Activated CD4-positive, alpha-beta memory T cell treated with anti-CD3 and anti-CD28 coated beads, Interleukin-2, amount 10 ng/mL, durations not matched to agents 7 days and 5 days (primary cell): ENCODE measurements at places on chromosomes 1 and 21. TPM values are rescaled to one million over a fixed set of nuclear protein-coding genes. Genes with fewer than 3 reads are reported as not detected.

Gene RNU1-2
- 1,570 TPM for total RNA-seq

Gene SPRR3
- total RNA-seq, result not detected

Gene TMPRSS15
- not detected for total RNA-seq

Gene AUNIP
- 5.2 TPM for total RNA-seq

Gene WLS
- total RNA-seq, result not detected

GRCh38 chr21:16082038-16082816, 352.4 kb downstream of the USP25 start:
- DNase-seq, result no peak

DNA sequence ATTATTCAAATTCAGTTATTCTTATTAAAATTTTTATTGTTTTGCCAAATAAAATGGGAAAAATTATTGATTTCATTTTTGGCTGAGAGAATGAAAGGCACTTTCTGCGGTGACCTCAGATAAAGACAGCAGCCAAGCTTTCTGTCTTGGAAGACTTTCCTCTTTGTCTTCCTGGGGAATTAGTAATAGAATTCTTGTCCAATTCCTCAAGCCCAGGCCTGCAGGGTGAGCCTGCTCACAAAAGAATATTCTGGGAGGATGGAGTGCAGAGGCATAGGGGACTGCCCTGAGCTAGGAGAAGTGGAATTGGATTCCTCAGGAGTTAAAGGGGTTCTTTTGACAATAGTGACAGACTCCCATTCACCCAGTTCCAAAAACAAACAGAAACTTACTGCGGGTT, 614.5 kb upstream of the ADGRL2 start:
- DNase-seq, result no peak

- no peak for DNase-seq
Observed at GRCh38 chr1:41661428-41662060, 177.1 kb upstream of the EDN2 start.

DNA sequence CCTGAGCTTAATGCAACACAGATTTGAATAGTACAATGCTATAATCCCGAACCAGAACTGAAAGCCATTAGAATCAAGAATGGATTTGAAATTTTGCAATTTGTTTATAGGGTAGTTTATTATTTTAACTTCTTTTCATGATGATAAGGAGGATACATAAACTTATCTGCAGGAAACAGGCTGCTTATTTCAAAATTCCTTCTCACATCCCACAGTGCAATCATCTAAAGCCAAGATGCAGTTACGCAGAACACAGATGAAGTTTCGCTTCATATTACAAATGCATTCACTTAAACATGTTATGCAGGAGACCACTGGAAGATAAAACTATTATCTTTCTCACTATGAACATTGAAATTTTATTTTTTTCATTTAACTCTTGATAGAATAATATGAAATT, 1019.6 kb downstream of the PLA2G4A start:
- DNase-seq, result no peak

- no peak for DNase-seq
Observed at GRCh38 chr1:218462116-218462515, 117.0 kb downstream of the TGFB2 start.

- DNase-seq, result no peak
Observed at GRCh38 chr1:209748620-209749019, 7.2 kb upstream of the TRAF3IP3 start.

GRCh38 chr1:159040206-159040605, 30.5 kb downstream of the IFI16 start:
- DNase-seq, result no peak

GRCh38 chr1:58577654-58578030, 590 bp upstream of the TACSTD2 start:
- DNase-seq, result no peak

- no peak for DNase-seq
Observed at GRCh38 chr1:78274814-78275213, 216.0 kb upstream of the PTGFR start.

DNA sequence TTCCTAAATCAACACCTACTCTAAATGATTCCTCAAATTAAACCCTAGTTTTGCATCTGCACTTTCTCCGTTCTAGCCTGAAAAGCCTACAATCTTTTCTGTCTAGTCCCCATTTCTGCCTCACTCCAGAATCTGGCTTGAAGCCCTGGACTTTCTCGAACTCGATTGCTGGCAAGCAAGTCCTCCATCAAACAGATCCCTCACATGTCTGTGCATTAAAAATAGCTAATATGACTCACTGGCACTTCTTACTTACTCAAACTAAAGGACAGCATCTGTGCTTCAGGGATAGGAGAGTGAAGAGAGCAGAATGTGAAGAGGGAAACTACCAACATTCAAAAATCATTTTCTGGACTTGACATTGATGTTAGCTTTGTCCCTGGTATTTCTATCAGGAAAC, 51.8 kb upstream of the CXADR start:
- DNase-seq, result no peak

- DNase-seq, result no peak
Observed at GRCh38 chr1:206637605-206638004, 2.3 kb downstream of the DYRK3 start.
